NT2/D1 (cell line): ENCODE measurements at places on chromosomes 1 and 21.

- DNase-seq = no peak
These were observed 69.6 kb downstream of the FCRL5 start for GRCh38 chr1:157482717-157483116.

DNA sequence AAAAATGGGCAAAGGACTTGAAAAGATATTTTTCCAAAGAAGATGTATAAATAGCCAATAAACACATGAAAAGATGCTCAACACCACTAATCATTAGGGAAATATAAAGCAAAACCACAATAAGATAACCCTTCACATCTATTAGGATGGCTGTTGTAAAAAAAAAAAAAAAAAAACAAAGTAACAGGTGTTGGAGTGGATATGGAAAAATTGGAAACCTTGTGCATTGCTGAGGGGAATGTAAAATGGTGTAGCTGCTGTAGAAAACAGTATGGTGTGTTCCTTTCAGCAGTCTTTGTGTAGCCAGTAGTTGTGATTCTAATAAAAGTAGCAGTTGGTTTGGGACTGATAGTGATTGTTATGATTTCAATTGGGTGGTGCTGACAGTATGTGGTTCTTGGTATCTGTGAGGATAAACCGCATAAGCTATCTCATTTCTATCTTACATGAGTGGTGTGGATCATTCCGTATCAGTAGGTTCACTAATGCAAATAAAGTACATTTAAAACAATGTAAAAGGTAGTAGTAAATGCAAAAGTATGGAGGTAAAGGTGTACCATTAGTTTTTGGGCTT lies 19.9 kb downstream of the MAN1A2 start:
- no peak for DNase-seq

GRCh38 chr21:38985568-38986378 lies 180.0 kb downstream of the ETS2 start:
- DNase-seq = no peak

DNA sequence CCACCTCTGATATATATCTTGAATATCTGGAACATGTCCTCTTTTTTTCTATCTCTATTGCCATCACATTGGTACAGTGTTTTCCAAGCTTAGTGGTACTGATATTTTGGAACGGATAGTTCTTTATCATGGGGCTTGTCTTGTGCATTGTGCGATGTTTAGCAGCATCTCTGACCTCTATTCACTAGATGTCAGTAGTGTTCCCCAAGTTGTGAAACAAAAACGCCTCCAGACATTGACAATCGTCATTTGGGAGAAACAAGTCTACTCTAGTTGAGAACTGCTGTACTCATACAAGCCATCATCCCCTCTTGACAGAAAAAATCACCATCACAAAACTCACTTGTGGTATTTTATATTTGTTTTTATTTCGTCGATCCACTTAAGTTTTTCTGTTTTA lies 79.7 kb upstream of the CHODL start:
- no peak for DNase-seq

DNA sequence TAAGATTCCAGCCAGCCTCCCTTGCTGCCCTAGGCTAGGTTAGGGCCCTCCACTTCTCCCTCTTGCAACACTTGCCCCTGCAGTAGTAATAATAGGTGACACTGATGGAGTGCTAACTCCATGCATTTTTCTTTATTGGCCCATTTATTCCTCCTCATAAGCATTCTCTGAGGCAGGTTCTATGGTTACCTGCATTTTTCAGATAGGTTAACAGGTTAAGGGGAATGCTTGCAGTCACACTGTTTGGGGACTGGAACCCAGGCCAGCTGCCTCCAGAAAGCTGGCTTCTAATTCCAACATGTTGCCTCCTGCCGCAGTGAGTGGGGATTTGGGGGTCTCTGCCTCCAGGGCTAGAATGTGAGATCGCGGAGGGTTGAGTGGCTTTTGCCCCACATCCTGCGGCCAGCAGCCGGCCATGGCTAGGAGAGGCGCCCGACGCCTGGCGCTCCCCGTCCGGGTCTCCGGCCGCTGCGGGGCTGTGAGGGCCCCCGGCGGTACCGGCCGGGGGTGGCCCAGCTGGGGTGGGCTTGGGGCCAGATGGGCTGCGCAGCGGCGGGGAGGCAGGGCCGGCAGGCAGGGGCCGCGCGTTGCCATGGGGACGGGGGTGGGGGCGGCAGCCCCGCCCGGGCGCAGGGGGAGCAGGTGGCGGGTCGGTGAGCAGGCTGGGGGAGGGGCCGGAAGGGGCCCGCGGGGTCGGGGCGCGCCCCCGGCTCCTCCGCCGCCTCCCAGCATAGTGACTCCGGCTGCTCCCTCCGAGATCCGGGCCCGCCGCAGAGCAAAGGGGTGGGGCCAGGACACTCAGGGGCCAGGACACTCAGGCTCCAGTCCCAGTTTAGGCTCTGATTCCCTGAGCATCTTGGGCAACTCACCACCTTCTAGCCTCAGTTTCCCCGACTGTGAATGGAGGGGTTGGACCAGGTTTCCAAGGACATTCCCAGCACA lies 68.4 kb upstream of the SSBP3 start:
- DNase-seq = no peak
